SK-N-SH treated with all-trans-retinoic acid at 6 μM for 48 hours (cell line): ENCODE measurements at places on chromosomes 2 and 18.
A peak's percentile ranks its signal among the peaks of the same experiment; 100 is the strongest.

GRCh38 chr18:26506012-26506411 lies 42.3 kb downstream of the KCTD1 start:
- ATAC-seq: no peak

DNA sequence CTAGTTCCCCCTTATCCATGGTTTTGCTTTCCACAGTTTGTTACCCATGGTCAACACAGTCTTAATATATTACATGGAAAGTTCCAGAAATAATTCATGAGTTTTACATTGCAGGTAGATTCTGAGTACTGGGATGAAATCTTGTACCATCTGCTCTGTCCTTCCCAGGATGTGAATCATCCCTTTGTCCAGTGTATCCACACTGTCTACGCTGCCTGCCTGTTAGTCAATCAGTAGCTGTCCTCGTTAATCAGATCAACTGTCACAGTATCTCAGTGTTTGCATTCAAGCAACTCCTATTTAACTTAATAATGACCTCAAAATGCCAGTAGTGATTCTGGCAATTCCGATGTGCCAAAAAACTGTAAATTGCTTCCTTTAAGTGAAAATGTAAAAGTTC lies 76.3 kb downstream of the DYNC1I2 start:
- peak; percentile 36 for ATAC-seq

- ATAC-seq: no peak
Observed at GRCh38 chr2:146762786-146763185, 1082.0 kb upstream of the ACVR2A start.

- no peak for ATAC-seq
Observed at GRCh38 chr2:35857498-35857897, 498.1 kb upstream of the CRIM1 start.

DNA sequence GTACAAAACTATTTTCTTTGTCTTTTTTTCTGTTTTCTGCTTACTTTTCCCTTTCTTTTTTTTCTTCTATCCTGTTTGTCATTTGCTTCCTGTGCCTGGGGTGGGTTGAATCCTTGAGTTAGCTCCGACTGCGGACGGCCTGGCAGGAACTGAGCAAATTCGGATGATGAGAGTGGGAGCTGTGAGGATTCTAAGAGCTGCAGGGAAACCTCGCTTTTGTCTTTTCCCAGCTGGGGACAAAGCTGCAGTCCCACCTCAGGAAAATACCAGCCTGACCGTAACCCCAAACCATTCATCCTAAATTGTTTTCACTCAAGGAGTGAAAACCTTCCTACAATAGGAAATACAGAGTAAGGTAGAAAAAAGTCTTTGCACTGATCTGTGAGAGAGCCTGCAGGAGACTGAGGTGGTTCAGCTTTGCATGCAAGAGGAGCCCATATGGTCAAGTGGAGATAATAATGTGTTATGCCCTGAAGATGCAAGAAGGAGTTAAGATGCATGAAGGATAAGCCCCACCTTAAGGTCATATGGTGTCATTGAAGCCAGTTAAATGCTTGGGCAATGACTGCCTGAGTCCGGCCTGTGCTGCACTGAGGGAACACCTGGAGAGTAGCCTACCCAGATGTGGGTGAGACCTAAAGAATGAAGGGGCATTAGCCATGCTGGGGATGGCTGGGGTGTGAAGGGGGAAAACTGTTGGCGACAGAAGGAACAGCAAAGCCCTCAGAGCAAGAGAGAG lies 31.7 kb upstream of the ARL4C start:
- no peak for ATAC-seq

DNA sequence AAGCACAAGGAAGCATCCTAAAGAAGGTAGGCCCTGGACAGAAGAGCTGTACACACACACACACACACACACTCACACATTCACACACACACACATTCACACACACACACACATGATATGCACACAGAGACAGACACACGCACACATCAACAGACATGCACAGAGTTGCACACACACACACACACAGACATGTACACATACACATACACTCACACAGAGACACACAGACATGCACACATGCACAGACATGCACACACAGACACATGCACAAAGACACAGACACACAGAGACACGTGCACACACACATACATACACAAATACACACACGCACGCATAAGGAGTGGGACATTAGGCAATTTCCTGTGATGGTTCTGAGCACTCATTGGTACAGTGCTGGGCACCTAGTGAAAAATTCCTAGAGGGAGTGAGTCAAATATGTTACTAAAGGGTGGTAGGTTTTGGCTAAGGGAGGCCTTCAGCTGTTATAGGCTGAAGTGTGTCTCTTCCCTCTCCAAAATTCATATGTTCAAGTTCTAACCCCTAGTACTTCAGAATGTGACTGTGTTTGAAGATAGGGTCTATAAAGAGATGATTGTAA lies 26.4 kb downstream of the THNSL2 start:
- ATAC-seq: no peak

- ATAC-seq: no peak
Observed at GRCh38 chr2:26161926-26162325, 11.0 kb upstream of the GAREM2 start.

- ATAC-seq: no peak
Observed at GRCh38 chr2:73368781-73369180, 16.9 kb upstream of the ALMS1 start.

- peak; percentile 96 for ATAC-seq
Observed at GRCh38 chr2:60581433-60582282, 28.2 kb upstream of the BCL11A start.

DNA sequence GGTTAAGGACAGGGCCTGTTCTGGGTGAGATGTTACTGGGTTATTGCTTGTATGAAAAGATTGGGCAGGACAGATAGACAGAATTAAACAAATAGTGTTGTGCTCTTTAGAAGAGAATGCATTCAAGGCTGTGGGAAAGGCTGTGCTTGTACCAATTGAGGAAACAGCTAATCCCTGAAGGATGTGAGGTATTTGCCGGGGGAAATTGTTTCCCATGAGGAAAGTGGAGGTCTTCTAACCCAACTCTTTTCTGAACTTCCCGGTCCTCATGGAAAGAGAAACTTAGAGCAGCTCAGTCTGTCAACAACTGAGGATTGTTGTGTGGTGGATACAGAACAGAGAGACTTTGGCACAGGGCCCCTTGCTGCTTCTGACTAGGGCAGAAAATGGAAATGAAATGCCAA lies 9.5 kb downstream of the SLC1A4 start:
- ATAC-seq: peak; percentile 39; the same call in 2 of the 3 replicates

- ATAC-seq: no peak
Observed at GRCh38 chr2:171320731-171321130, 113.1 kb downstream of the METTL8 start.

- ATAC-seq: no peak
Observed at GRCh38 chr2:21396252-21396651, 272.5 kb downstream of the TDRD15 start.

- no peak for ATAC-seq
Observed at GRCh38 chr2:230842473-230842872, 22.3 kb upstream of the ITM2C start.

DNA sequence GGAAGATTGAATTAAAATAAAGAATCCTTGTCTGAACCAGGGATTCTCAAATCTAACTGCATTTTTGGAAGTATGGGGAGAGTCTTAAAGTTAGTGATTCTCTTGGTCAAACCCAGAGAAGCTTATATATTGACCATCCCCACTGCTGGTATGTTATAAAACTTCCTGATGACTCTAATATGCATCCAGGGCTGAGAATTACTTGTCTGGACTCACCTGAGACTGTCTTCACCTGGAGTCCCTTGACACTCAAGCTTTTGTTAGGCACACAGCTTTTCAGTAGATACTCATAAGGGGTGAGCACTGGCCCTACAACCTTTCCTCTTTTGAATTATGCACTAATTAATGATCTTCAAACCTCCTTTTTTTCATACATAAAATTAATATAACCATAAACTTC lies 149.6 kb upstream of the GULP1 start:
- ATAC-seq: no peak

GRCh38 chr2:1738646-1739302 lies 5.5 kb downstream of the PXDN start:
- ATAC-seq: no peak

GRCh38 chr2:215609089-215610032 lies 173.5 kb upstream of the FN1 start:
- peak; percentile 89 for ATAC-seq

GRCh38 chr2:226440127-226440918 lies 359.3 kb downstream of the IRS1 start:
- ATAC-seq: no peak

DNA sequence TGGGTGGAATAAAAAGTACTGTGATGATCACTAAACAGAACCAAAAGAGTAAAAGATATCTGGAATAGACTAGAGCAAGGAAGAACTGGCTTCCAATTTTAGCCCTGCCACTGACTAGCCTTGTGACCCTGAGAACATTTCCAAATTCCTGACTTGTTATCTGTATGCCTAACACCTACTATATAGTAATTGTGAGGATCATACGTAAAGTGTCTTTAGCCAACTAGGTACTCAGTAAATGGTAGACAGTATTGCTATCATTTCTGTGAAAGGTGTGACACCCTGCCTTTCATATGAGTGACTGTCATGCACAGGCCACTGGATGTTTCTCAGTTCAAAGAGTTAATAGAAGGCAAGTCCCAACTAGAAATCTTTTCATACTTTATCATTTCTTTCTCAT lies 29.8 kb downstream of the CYTIP start:
- ATAC-seq: no peak

DNA sequence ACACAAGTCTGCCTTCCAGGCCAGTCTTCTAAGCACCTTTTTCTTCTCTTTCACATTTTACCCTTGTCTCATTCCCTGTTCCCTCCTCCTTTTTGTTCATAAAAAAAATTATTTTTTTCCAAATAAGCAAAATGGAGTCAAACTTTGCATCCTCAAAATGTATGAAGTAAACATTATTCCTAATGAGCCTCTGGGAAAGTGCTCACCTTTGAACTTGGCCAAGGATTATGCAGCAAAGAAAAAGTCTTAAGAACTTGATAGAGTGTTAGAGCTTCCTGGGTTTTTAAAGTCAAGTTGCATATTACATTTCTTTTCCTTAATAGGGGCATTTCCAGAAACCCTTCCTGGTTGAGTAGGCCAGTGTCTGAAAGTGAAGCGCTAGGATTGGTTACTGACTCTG lies 31.6 kb downstream of the EPAS1 start:
- no peak for ATAC-seq

GRCh38 chr2:20584399-20585358 lies 66.2 kb downstream of the HS1BP3 start:
- peak; percentile 90 for ATAC-seq

DNA sequence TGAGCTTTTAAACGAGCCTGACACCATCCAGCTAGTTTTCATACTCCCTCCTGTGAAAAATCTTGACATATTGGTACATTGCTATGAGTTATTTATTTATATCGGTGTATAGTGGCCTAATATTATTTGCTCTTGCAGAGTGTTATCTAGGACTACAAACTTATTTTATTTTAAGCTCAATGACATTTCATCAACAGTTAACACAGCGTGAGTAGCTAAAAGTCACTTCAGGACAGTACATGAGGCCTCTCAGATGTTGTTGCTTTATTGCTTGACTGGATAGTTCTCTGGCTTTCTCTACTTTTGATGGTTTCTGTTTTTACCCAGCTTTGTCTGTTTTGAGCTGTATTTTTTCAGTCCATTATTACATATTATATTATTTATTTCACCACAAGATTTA lies 172.9 kb upstream of the KLF7 start:
- ATAC-seq: no peak

DNA sequence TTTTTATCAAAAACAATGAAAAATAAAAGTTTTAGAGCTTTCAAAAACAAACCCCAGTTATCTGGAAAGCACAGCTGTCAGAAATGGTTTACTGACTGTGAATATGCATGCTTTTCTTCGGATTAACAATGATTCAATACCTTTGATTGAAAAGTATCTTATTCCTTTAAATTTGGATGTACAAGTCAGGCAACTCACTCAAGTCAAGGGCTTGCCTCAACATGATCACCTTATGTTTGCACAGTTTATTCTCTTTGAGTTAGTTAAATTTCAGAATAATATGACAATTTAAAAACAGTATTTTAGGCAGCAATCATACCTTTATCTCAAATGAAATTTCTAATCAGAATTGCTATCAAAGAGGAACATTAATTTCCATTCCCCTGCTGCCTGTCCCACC lies 108.8 kb upstream of the FOSL2 start:
- no peak for ATAC-seq

DNA sequence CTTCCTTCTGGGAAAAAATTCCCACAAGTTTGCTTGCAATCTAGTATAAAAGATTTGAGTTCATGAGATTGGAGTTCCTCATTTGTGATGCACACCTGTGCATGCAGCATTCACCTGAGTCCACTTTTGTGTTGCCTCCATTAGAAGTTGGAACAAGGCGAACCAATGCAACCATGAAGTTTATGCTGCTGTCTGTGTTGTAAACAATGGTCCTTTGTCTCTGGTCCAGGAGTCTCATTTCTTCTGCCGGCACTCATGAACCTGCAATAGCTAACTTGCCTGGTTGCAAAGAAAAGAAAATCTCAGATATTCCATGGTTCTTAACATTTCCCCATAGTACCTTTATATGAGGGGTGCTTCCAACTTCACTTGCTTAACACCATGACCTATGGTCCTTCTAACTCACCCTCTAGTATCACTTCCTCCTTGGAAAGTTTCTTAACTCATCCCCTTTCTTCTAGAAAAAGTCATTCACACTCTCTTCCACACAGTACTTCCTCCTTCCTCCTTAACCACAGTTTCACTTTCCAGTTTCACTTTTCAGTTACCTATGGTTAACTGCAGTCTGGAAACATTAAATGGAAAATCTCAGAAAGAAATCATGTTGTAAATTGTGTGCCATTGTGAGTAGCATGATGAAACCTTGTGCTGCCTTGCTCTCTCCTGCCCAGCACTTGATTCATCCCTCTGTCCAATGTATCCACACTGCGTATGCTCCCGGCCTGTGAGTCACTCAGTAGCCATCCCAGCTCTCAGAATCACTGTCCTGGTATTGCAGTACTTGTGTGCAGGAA lies 128.8 kb upstream of the TRIB2 start:
- peak; percentile 100 for ATAC-seq

DNA sequence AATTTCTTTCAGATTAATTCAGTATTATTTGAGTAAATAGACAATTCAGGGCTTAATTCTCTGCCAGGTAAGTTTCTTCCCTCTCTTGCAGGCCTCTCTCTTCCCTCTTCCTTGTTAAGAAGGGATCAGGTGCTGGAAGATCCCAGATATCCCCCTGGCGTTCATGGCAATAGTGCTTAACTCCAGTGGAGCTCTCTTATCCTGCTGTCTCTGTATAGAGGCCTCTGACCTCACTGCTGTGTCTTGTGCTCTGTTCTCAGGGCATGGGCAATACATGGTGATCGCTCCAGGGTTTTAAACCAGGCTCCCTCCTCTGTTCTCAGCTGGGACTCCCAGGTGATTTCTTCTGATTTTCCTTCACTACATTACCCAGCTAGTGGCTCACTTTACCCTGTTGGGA lies 226.8 kb downstream of the MC4R start:
- ATAC-seq: no peak

DNA sequence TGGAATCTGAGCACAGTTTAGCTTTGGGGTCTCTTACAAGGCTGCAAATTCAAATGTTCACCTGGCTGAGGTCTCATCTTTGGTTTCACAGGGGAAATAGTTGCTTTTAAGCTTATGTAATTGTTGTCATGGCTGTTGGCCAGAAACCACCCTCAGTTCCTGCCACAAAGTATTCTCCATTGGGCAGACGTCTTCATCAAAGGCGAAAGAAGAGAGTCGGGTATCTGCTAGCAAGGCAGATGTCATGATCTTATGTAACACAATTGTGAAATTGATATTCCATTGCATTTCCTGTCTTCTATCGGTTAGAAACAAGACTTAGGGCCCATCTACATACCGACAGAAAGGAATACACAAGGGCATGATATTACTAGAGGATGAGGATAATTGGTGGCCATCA lies 816.2 kb downstream of the MBD2 start:
- ATAC-seq: no peak

- ATAC-seq: no peak
Observed at GRCh38 chr2:160735696-160736095, 242.1 kb upstream of the RBMS1 start.
